Large intestine (tissue), 12 donors: ENCODE measurements at places on chromosomes 4 and X. TPM values are rescaled to one million over a fixed set of nuclear protein-coding genes. Genes with fewer than 3 reads are reported as not detected.

GRCh38 chr4:182604953-182605352 is 312.2 kb downstream of the DCTD start:
- no peak for DNase-seq

DNA sequence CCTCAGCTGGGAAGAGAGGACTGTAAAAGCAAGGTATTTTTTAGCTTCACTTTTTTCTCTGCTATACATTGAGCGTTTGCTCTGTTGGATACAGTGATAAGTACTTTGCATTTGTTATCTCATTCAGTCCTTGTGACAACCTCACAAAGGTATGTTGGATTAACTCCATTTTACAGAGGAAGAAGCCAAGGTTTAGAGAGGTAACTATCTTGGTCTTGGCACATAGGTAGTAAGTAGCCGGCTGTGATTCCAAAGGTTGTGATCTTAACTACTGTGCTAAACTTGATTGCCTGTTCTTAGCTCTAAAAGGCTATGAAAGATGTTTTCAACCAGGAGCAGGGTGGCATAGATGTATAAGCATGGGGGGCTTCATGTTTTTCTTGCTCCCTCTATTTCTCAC is 134.4 kb downstream of the POLA1 start:
- DNase-seq = peak; percentile 3

Gene SH3D19
- polyA plus RNA-seq = 68.5 TPM

Gene PTPN13
- polyA plus RNA-seq = 6.1 TPM

DNA sequence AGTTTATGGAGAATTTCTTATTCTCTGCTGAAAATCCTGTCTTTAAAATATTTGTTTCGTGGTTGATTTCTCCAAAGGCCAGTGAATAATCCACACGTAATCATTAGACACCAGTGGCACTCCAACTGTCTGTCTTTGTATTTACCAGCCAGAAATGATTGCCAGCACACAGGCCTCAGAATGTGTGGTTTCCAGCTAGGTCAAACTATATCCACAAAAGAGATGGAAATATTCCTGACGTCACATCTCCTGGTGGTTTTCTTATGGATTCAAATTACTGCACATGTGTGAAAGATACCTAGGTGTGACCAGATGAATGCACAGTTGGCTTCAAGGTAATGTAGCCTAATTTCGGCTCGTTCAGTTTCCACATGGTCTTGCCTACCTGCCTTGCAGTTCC is 27.2 kb upstream of the TENM3 start:
- DNase-seq = no peak
